ENCODE measurements at places on chromosomes 11 and 22.

GRCh38 chr11:120563703-120564572 lies 52.4 kb downstream of the GRIK4 start:
- no peak for DNase-seq

- no peak for DNase-seq
Observed at GRCh38 chr22:37239336-37240239, 4.5 kb downstream of the RAC2 start.

DNA sequence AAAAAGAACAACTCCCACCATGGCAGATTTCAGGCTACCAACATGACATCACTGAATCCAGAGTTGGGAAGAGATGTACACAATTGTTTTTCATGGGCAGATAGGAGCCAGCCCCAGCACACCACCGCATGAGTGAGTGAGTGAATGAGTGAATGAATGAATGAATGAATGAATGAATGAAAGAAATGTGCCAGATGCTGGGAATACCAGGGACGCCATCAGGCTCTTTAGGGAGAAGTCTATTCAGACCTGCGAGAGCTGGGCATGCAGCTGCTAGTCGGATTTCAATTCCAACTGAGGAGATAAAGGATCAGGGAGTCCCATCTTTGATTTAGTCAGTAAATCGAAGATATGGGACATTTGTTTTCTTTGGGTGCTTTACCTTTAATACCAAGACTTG lies 15.3 kb upstream of the FAM83F start:
- no peak for DNase-seq

- DNase-seq, result no peak
Observed at GRCh38 chr11:66011239-66011784, 496 bp upstream of the CST6 start.

GRCh38 chr11:17939542-17939941 lies 73.3 kb downstream of the SERGEF start:
- no peak for DNase-seq

DNA sequence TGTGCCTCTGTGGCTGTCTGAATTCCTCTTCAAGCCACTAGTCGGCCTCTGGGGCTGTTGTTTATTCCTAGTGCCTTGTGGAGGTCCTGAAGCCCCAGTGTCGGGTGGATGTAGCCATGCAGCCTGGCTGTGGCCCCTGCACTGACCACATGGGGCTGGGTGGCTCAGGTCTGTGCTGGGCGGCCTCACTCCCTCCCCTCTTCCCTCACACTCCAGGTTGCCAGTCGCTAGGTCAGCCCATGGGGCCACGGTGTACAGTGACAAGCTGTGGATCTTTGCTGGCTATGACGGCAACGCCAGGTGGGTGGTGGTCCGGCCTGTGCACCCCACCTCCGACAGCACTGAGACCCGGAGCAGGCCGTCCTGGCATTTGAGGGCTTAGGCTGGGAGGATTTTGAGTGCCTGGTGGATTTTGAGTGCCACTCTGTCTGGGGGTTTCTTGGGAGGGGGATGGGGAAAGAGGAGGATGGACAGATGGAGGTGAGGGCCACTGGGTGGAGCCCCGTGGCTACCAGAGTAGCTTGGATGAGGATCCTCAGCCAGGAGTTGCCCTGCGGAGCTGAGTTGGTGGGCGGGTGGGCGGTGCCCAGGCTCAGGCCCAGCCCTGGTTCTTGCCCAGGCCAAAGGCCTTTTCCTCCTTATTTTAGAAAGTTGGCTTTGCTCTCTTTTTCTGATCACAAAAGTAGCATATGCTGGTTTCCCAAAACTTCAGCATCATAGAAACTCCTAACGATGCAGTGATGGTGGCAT lies 6.7 kb downstream of the LZTR1 start:
- DNase-seq, result no peak

- DNase-seq, result no peak
Observed at GRCh38 chr22:49642741-49643140, 184.9 kb downstream of the BRD1 start.

GRCh38 chr22:42686756-42687491 lies 33.7 kb downstream of the A4GALT start:
- DNase-seq, result no peak

GRCh38 chr11:10375280-10375971 lies 70.6 kb downstream of the ADM start:
- no peak for DNase-seq

DNA sequence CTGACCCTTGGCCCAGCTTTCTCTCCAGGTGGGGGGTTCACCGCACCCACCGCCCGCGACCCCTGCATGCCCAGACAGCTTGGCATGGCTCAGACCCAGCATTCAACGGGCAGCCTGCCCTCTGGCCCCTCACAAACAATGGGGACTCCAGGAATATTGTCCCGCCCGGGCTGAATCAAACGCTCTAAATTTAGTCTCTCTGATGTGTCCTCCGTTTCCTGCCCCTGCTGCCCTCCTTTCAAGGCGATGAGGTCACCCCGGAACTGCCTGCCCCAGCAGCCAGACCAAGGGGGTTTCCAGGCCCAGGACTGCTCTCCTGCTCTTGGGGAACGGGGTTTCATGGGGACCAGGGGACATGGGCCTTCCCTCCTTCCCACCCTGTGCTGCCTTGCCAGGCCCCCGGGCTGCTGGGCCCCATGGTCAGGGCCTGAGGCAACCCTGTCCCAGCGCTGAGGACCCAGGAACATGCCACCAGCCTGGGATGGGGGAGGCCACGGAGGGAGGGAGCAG lies 10.1 kb upstream of the PDGFB start:
- no peak for DNase-seq

DNA sequence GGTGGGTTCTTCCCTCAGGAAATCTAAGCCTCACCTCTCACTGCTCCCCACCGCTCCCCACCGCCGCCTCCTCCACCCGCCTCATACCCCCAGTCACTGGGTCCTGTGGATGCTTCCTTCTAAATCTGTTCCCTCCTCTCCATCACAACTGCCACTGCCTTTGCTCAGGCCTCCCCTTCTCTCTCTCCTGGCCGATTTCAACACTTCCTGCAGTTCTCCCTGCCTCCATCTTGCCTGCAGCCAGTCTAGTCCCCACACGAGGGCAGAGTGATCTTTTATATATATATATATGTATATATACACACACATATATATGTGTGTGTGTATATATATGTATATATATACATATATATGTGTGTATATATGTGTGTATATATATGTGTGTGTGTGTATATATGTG lies 27.8 kb downstream of the CREB3L1 start:
- DNase-seq, result no peak

DNA sequence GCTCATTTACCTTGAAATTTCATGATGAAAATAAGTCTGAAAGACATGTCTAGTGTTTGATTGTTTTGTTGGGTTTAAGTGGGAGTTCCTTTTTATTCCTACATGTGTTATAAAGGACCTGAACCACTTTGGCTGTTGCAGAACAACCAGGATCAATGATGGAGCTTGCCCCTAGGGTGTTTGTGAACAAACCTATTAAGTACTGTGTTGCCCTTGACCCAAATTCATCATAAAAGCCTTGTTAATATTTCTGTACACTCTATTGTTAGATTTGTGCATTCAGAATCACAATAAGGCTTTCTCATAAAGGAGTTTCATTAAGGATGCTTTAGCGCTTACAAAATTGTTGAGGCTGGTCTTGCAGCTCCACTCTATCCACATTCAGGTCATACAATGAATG lies 452.6 kb downstream of the NELL1 start:
- no peak for DNase-seq

- DNase-seq, result no peak
Observed at GRCh38 chr22:36383110-36383581, 4.6 kb downstream of the MYH9 start.

DNA sequence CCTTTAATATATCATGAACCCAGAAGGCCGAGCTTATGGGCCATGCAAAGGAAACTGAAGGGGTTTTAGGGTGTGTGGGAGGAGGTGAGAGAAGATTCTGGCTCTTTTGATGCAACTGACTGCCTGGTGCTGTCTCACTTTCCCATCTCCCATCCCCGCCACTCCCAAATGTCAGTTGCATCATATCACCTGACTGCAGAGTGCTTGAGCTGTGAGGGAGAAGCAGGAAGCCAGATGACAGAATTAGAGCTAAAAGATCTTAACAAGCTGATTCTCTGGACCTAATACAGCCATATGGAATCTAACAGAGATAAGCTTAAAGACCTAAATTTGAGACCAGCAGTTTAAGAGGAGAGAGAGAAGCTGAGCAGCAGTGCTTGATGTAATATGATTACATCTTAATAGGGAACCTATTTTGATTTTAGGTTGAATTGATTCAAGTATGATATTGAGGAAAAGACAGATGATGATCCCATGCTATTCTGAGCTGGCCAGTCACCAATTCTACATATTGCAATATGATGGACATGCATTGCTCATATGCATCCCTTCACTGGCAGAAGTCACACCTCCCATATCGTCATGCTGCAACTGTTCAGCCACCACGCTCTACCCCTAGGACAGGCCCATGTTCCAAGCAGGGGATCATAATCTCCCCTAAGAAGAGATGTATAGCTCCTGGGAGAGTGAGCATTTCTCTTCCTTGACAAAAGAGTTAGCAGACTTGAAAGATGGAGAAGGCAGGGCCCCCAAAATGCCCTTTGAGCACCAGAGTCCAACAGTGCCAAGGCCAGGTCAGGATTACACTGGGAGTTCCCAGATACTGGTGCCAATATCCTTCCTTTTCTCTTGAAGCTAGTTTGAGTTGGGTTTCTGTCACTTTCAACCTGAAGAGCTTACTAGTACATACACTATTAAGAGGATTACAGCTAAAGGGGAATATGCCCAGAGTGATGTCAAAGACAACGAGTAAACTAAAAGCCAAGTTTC lies 44.9 kb downstream of the PLEKHA7 start:
- DNase-seq, result no peak

- DNase-seq, result no peak
Observed at GRCh38 chr22:38981005-38981991, 849 bp upstream of the APOBEC3B start.

DNA sequence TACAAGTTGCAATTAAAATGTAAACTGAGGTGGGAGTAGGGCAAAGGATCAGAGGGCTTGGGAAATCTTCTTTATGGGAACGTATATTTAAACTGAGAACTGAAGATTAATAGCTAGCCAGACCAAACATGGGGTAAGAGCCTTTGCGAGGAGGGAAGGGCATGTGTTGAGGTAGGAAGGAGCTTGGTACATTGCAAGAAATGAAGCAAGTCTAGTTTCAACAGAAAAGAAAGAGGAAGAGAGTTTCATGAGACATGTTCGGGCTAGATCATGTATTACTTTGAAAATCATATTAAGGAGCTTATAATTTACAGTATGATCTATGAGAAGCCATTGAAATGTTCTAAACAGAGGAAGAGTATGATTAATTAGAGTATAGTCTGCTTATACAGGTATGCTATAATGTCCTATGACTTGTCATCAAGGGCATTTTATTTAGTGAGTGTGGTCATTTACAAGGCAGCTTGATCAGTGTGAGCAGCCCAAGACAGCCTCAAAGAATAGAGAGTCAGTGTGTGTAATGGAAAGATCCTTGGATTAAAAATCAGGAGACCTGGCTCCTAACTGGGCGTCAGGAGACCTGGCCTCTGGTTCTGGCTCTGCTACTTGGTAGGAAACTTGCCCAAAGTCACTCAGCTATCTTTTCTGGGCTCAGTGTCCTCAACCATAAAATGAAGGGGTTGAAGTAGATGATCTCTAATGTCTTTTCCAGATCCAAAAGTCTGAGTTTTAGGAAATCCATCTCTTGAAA lies 10.9 kb downstream of the GAS2 start:
- DNase-seq, result no peak

DNA sequence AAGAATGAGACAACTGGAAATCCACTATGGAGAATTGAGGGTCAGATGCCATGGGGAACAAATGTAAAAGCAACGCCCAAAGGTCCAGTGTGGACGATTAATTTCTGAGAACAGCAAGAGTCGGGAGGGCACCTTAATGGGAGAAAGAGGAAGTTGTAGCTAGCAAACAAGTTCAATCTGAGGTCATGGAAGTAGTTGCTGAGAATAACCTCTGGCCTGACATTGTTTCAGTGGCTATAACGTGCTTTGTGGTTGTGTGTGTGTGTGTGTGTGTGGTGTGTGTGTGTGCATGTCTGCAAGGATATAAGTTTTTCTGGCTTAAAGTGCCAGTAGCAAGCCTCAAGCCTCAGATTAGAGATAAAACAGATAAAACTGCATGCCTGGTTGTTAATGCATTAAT lies 1630.1 kb upstream of the TENM4 start:
- no peak for DNase-seq

DNA sequence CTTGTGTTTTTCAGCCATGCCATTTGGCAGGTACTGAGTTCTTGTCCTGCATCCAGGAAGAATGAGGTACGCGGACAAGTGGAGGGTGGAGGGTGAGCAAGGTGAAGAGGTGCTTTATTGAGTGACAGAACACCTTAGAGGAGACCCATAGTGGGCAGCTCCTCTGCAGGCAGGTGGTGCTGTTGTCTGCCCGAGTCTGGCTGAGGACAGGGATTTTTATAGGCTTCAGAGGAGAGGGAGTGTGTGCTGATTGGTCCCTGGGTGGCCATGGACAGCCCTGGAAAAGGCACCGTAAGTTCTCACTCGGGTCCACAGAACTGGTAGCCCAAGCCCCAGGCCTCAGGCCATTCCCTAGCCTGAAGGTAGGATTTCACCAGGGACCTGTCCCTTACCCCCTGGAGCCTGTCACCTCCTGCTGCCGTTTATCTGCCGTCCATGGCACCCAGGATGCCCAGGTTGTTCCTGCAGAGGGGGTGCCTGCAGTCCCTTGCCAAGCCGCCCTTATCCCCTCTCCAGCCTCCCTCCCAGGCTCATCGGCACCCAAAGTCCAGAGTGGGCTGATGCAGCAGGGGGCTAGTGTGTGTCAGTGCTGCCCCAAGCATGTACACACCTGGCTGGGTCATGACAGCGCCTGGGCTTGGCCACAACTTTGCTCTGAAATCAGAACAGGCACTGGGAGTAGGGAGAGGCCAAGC lies 213.6 kb downstream of the LRRC4C start:
- DNase-seq, result no peak

- DNase-seq, result no peak
Observed at GRCh38 chr11:19725379-19726079, 12.9 kb downstream of the NAV2 start.

- no peak for DNase-seq
Observed at GRCh38 chr22:27372969-27373670, 428.4 kb downstream of the MN1 start.

- no peak for DNase-seq
Observed at GRCh38 chr11:119103793-119104192, 2.1 kb upstream of the DPAGT1 start.

- no peak for DNase-seq
Observed at GRCh38 chr22:47816121-47816862, 1053.8 kb downstream of the TBC1D22A start.

- DNase-seq, result no peak
Observed at GRCh38 chr22:41818011-41818410, 14.9 kb upstream of the SREBF2 start.

DNA sequence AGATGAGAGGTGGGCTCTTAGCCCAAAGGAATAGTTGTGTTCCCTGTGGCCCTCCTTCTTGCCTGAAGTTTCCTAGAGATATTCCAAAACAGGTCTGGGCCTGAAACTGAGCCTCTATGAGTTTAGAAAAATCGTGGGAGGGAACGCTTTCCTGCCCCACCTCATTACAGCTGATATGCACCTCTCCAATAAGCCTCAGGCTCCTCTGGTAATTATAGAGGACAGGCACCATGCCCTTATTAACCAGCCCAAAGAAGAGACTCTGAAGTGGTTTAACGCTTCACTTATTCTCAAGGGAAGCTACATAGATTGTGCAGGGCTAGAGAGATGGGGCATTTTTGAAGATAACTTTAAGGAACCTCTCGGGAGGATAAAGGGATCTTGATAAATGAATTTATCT lies 3.4 kb upstream of the MPZL2 start:
- no peak for DNase-seq

- DNase-seq, result no peak
Observed at GRCh38 chr11:36578458-36578857, 10.7 kb downstream of the RAG1 start.
